ENCODE measurements at places on chromosomes 13 and 19.

GRCh38 chr19:50380751-50381151 is 3.4 kb upstream of the POLD1 start:
- no peak for DNase-seq

DNA sequence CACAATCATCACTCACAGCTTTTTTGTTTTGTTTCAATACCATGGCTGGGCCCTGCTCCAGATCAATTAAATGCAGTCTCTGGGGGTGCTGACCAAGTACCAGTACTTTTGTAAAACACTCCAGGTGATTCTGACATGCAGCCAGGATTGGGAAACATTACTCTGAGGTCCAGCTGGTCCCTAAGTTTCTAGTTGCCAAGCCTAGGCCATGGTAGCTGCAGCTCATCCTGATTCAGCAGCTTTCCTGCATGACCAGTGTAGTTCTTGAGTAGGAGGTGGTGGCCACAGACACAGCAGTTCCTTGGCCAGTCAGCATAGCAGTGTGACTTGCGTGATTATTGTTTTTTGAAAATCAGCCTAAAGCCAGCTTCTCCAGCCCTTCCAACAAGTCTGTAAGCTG is 859.1 kb downstream of the DIAPH3 start:
- DNase-seq, result no peak

GRCh38 chr19:55618426-55618825 is 5.9 kb downstream of the ZNF784 start:
- DNase-seq, result no peak

- DNase-seq, result no peak
Observed at GRCh38 chr13:79987761-79988160, 353.2 kb downstream of the SPRY2 start.

- DNase-seq, result no peak
Observed at GRCh38 chr13:68047889-68048288, 817.8 kb upstream of the PCDH9 start.

GRCh38 chr13:50078231-50078894 is 63.1 kb downstream of the KCNRG start:
- no peak for DNase-seq

- DNase-seq, result no peak
Observed at GRCh38 chr13:26019881-26020870, 31.6 kb downstream of the SHISA2 start.

DNA sequence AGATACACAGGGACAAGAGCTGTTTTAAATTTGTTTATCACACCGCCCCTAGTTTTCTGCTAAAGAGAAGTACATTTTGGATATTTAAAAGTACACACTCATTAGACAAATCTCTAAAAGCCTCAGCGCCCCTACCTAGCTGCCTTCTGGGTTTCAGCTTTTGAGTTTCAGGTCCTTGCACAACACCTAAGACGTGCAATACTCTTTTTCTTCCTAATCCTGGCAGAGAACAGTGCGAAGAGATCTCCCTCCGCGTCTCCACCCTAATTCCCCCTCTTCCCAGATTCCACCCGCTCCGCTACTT is 421 bp upstream of the KLF5 start:
- DNase-seq, result no peak

- DNase-seq, result no peak
Observed at GRCh38 chr19:1512671-1513498, at the start of gene ADAMTSL5. Gene ADAMTSL5 (minus strand): TSS chr19:1513019. CDS start chr19:1510943, 2,076 bp downstream.

- DNase-seq, result no peak
Observed at GRCh38 chr19:7832009-7832408, 2.0 kb downstream of the EVI5L start.

GRCh38 chr19:17052439-17052838 is 22.8 kb downstream of the HAUS8 start:
- peak; percentile 4 for DNase-seq

- no peak for DNase-seq
Observed at GRCh38 chr13:37775871-37776270, 93.7 kb downstream of the TRPC4 start.

GRCh38 chr13:91714855-91715254 is 316.4 kb downstream of the GPC5 start:
- no peak for DNase-seq

DNA sequence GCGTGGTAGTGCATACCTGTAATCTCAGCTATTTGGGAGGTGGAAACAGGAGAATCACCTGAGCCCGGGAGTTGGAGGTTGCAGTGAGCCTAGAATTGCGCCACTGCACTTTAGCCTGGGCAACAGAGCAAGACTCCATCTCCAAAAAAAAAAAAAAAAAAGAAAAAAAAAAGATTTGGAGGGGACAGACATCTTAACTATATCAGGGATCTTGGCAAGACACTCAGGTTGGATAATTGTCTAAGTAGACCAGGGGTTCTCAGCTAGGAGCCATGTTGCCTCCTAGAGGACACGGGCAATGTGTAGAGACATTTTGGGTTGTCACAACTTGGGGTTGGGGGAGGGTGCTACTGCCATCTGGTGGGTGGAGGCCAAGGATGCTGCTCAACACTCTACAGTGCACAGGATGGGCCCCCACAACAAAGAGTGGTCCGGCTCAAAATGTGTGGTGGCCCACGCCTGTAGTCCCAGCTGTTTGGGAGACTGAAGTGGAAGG is 1.9 kb upstream of the ZNF580 start:
- no peak for DNase-seq

- DNase-seq, result no peak
Observed at GRCh38 chr13:73825143-73825542, 309.1 kb downstream of the KLF12 start.

DNA sequence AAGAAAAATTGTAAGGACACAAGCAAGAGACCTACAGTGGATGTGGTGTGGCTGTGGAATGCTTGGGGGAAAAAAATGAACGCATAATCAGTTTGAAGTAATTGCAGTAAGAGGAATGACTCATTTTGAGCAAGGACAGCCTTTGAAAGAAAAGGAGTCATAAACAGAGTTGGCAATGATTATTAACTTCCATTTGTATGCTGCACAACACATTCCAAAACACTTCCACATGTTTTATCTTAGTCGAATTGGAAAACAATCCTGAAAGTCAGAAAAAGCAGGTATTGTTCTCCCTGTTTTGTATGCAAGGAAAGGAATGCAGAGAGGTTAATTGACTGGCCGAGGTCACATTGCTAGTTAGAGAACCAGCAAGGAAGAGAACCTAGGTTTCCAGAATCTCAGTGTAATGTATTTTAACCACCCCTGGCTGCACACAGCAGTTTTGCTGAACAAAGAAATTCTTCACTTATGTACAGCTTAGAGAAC is 630.0 kb upstream of the MIR17HG start:
- DNase-seq, result no peak
